ENCODE measurements at places on chromosomes 12 and 14.

DNA sequence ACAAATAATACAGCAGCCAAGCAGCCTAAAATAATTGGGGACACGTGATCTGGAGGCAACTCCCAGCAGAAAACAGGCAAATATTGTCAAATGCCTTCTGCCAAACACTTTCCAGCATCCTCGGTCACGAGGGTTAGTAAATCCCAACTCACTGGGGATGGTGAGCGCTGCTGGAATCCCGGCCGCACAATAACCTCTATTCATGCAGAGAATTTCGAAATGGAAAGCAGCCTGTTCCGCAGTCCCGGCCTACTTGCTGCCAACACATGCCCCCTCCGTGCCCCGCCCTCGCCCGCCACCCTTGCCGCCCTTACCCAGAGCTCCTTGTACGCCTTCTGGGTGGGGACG, 62.2 kb downstream of the RFX4 start:
- no peaks in the 10 kb centered on the region for H3K27me3 ChIP-seq
- no peak for DNase-seq
- no peak overlapping the region for H3K27ac ChIP-seq
- H3K36me3 ChIP-seq: no peaks in the 10 kb centered on the region
- H3K4me1 ChIP-seq: no peaks in the 10 kb centered on the region
- no peak overlapping the region for H3K4me3 ChIP-seq

GRCh38 chr12:69469854-69470188, 367 bp upstream of the FRS2 start:
- peak overlapping the region; percentile 96 for H3K27ac ChIP-seq
- DNase-seq: no peak
- H3K36me3 ChIP-seq: no peaks in the 10 kb centered on the region
- H3K4me3 ChIP-seq: peak overlapping the region; percentile 94

DNA sequence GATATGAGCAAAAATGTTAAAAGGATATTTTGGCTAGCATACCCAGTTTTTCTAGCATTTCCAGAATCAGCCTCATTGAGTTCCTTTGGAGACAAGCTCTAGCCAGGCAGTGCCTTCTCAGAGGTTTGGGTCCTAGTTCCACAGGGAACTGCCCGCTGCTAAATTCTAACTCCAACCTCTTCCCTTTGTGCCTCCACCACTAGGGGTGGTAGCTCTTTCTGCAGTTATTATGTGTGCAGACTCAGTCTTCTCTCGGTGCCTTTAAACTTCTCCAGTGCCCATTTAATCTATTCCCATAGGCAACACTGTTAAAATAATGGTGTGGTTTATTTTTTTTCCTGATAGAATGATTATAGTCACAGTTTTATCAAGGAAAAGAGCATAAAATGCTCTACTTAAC, 21.5 kb upstream of the SLC25A3 start:
- H3K27ac ChIP-seq: no peak overlapping the region
- no peaks in the 10 kb centered on the region for H3K4me1 ChIP-seq
- H3K4me3 ChIP-seq: no peak overlapping the region
- DNase-seq: no peak
- H3K36me3 ChIP-seq: no peaks in the 10 kb centered on the region
- no peaks in the 10 kb centered on the region for H3K27me3 ChIP-seq

DNA sequence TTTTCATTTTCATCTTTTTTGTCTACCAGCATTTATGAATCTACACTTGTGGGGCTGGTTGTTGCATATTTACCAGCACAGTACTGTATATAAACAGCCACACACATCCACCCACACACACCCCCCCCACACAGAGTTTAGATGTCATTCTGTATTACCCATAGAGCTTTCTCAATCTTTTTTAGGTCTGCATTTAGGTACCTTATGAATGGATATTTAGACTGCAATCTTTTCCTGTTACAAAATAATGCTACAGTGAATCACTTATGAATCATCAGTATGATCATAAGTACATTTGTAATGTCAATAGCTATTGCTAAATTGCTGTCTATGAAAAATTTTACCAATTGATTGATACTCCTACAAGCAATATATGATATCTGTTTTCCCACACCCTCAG, 67.3 kb upstream of the STK38L start:
- peak; percentile 20 for DNase-seq
- H3K36me3 ChIP-seq: peaks cover 4% of the 10 kb centered on the region
- peaks cover 51% of the 10 kb centered on the region for H3K4me1 ChIP-seq
- no peaks in the 10 kb centered on the region for H3K27me3 ChIP-seq
- no peak overlapping the region for H3K4me3 ChIP-seq

- no peaks in the 10 kb centered on the region for H3K36me3 ChIP-seq
- H3K27ac ChIP-seq: no peak overlapping the region
- no peak for DNase-seq
- peaks cover 54% of the 10 kb centered on the region for H3K4me1 ChIP-seq
- H3K27me3 ChIP-seq: no peaks in the 10 kb centered on the region
Measured at GRCh38 chr12:89067421-89068187, 284.7 kb downstream of the DUSP6 start.

GRCh38 chr14:29273513-29273912, 506.9 kb downstream of the FOXG1 start:
- H3K36me3 ChIP-seq: no peaks in the 10 kb centered on the region
- H3K27me3 ChIP-seq: no peaks in the 10 kb centered on the region

DNA sequence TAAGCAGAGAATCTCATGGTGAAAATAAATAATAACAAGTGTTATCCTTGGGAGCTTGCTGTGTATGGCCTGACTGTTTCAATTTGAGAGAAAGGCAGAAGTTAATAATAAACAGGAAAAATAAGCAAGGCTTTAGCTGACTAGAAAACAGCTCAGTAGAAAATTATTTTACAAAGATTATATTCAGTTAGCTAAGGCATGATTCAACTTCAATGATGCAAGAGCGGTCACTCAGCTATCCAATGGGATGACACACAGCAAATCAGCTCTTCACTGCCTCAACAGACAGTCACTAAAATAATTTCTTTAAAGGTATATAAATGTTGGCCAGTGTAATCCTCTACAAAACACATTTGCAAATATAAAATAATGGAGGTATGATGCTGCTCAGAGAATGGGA, 18.6 kb downstream of the GSTZ1 start:
- H3K27me3 ChIP-seq: no peaks in the 10 kb centered on the region
- no peak overlapping the region for H3K27ac ChIP-seq
- peaks cover 17% of the 10 kb centered on the region for H3K36me3 ChIP-seq
- no peaks in the 10 kb centered on the region for H3K4me1 ChIP-seq
- no peak for DNase-seq

- H3K36me3 ChIP-seq: no peaks in the 10 kb centered on the region
- no peak overlapping the region for H3K27ac ChIP-seq
- peaks cover 21% of the 10 kb centered on the region for H3K4me1 ChIP-seq
- no peak overlapping the region for H3K4me3 ChIP-seq
- no peaks in the 10 kb centered on the region for H3K27me3 ChIP-seq
- no peak for DNase-seq
Measured at GRCh38 chr12:116552773-116553373, 6.3 kb upstream of the MAP1LC3B2 start.

- H3K27me3 ChIP-seq: peaks cover 4% of the 10 kb centered on the region
- peaks cover 32% of the 10 kb centered on the region for H3K4me1 ChIP-seq
- no peak for DNase-seq
Measured at GRCh38 chr12:64385019-64385418, 5.5 kb downstream of the C12orf56 start.

DNA sequence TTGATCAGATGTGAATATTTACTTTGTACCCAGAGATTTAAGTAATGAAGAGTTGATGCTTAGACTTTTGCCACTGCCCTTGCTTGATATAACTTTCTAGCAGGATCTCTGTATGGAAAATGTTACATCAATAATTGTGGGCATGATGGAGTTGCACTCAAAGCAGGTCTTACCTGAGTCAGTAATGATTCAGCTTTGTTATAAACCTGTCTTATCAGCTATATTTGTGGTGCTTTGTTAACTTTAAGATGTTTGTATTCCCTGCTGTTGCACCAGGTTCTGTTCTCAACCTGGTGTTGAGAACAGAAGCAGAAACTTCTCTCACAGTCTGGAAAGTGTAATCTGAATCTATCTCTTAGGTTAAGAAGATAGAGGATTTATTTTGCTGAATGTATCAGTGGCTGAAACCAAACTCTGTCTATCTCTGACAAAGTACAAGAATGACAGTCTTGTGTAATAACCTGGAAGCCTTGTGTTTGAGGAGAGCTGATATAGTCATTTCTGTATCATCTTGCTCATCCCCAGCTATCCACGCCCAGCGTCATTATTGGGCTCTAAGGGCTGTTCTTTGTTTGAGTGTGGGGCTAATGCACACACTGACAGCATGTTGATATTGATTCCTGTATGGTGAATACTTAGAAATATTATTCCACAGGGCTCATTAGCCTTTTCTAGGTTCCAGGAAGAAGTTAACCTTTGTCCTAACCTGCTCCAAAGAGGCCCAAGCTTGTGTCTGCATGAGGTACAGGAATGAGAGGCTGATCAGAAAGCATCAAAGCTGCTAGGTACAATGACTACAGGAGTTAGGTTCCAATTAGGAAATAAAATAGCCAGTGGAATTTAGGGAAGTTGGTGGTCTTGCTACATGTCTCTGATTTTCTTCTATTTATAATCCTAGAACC, 3.6 kb downstream of the AKAP6 start:
- no peak overlapping the region for H3K4me3 ChIP-seq
- H3K4me1 ChIP-seq: no peaks in the 10 kb centered on the region
- H3K36me3 ChIP-seq: no peaks in the 10 kb centered on the region
- H3K27ac ChIP-seq: no peak overlapping the region
- no peaks in the 10 kb centered on the region for H3K27me3 ChIP-seq
- no peak for DNase-seq

- no peak overlapping the region for H3K27ac ChIP-seq
- H3K36me3 ChIP-seq: no peaks in the 10 kb centered on the region
- peaks cover 5% of the 10 kb centered on the region for H3K27me3 ChIP-seq
- H3K4me1 ChIP-seq: peaks cover 15% of the 10 kb centered on the region
Measured at GRCh38 chr12:104279164-104279563, 24.4 kb upstream of the EID3 start.

GRCh38 chr12:19220205-19220604, 90.7 kb downstream of the PLEKHA5 start:
- H3K36me3 ChIP-seq: no peaks in the 10 kb centered on the region
- no peaks in the 10 kb centered on the region for H3K27me3 ChIP-seq
- no peak for DNase-seq

- H3K36me3 ChIP-seq: no peaks in the 10 kb centered on the region
- H3K4me1 ChIP-seq: no peaks in the 10 kb centered on the region
- DNase-seq: no peak
- no peaks in the 10 kb centered on the region for H3K27me3 ChIP-seq
- H3K27ac ChIP-seq: no peak overlapping the region
- H3K4me3 ChIP-seq: no peak overlapping the region
Measured at GRCh38 chr14:29576927-29577326, 350.7 kb downstream of the PRKD1 start.

GRCh38 chr12:12899530-12900380, 8.4 kb downstream of the GPRC5A start:
- H3K36me3 ChIP-seq: no peaks in the 10 kb centered on the region
- peaks cover 23% of the 10 kb centered on the region for H3K27me3 ChIP-seq
- DNase-seq: peak; percentile 24

DNA sequence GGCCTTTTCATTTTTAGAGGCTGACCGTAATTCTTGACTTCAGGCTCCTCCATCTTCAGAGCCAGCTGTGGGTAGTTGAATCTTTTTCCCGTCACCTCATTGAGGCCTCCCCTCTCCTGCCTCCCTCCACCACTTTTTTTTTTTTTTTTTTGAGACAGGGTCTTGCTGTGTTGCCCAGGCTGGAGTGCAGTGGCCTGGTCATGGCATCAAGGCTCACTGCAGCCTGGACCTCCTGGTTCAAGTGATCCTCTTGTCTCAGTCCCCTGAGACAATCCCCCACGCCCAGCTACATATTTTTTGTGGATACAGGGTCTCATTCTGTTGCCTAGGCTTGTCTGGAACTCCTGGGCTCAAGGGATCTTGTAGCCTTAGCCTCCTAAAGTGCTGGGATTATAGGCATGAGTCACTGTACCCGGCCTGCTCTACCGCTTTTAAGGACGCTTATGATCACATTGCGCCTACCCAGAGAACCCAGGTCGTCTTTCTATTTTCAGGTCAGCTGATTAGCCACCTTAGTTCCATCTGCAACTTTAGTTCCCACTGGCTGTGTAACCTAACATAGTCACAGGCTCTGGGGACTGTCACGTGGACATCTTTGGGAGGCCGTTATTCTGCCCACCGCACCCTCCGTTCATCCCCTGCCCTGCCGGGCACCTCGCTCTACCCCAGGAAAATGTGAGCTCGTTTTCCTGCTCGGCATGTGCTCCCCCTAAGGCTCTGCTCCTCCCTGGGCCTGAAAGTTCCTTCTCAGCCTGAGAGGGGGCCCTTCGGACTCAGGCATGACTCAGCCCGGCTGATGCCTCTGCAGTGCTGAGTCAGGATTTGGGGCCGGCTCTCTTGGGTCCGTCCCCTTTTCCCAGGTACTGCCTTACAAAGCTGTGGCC, 13.4 kb downstream of the TNFAIP2 start:
- H3K27me3 ChIP-seq: peaks cover 15% of the 10 kb centered on the region
- H3K27ac ChIP-seq: no peak overlapping the region
- H3K4me3 ChIP-seq: no peak overlapping the region
- peaks cover 3% of the 10 kb centered on the region for H3K4me1 ChIP-seq
- H3K36me3 ChIP-seq: no peaks in the 10 kb centered on the region

GRCh38 chr12:27001663-27002062, 12.5 kb downstream of the TM7SF3 start:
- no peak overlapping the region for H3K27ac ChIP-seq
- no peak overlapping the region for H3K4me3 ChIP-seq
- H3K27me3 ChIP-seq: no peaks in the 10 kb centered on the region
- peaks cover 22% of the 10 kb centered on the region for H3K36me3 ChIP-seq
- DNase-seq: no peak

DNA sequence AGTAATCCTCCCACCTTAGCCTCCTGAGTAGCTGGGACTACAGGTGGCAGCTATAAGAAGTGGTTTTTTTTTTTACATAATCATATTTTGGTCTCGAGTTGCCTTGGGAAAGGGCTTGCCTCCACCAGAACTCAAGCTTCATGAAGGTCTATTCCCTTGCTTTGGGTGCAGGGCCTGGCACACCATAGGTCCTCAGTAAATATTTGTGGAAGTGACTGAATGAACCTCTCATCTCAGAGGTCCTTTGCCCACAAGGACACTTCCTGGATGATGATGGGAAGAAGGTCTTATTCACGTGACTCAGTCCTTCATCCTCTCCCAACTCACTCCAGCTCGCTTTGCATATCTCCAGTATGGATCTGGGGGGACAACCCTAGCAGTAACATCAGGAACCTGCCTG, 114.0 kb upstream of the MED13L start:
- no peaks in the 10 kb centered on the region for H3K27me3 ChIP-seq
- H3K36me3 ChIP-seq: no peaks in the 10 kb centered on the region
- no peak for DNase-seq
- no peak overlapping the region for H3K27ac ChIP-seq
- no peak overlapping the region for H3K4me3 ChIP-seq

DNA sequence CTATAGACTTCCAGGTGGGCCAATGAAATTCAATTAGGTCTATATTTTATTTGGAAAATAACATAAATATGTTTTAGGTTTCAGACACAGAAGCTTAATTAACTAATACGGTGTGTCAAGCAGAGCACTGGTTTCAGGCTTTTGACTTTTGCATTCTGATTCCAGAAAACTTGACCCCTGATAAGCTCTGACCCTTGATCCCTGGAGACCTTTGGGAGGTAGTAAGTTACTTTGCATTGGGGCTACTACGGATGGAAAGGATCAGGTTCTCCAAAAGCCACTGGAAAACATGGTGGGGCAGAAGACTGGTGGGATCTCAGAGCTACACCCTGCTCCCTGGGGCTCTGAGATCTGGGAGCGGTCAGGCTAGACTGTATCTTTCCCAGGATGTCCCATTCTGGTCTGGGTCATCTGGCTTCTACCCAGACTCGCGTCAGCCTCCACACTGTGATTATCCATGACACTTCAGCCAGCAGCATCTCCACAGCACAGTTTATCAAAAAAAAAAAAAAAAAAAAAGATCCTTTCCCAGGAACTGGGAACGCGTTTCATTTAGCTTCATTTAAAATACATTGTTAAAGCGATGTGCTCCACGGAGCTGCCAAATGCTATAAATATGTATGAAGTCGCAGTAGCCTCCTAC, 17.8 kb upstream of the EMP1 start:
- H3K27me3 ChIP-seq: peaks cover 10% of the 10 kb centered on the region
- DNase-seq: no peak
- H3K36me3 ChIP-seq: no peaks in the 10 kb centered on the region
- H3K4me3 ChIP-seq: peak overlapping the region; percentile 69

Data from activated naive CD8-positive, alpha-beta T cell treated with anti-CD3 and anti-CD28 coated beads, Interleukin-2, amount 50 U/mL, for 24 hours (primary cell).